ENCODE measurements at places on chromosomes 13 and 19.

DNA sequence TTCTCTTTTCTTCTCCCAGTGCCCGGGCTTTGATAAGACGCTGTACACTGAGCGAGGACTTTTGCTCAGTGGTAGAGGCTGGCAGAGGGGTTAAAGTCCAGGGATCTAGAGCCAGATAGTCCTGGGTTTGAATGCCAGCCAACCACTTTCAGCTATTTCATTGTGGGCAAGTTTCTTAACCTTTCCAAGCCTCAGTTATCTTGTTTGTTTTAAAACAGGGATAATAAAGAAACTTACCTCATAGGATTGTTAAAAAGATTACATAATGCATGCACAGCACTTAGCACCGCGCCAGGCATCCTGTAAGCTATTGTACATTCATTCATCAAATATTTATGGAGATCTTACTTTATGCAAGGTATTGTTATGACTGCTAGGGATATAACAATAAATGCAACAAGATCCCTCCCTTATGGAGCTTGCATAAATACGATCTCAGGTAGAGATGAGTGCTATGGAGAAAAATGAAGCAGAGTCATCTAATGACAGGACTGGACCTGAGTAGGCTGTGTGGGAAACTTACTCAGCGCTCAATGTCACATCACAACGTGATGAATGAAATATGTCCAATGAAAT lies 70.8 kb downstream of the LNX2 start:
- DNase-seq, result no peak

GRCh38 chr13:50910485-50910805 lies 854 bp downstream of the RNASEH2B start:
- no peak for DNase-seq

- no peak for DNase-seq
These were observed 14.5 kb downstream of the CNFN start for GRCh38 chr19:42375415-42376176.

DNA sequence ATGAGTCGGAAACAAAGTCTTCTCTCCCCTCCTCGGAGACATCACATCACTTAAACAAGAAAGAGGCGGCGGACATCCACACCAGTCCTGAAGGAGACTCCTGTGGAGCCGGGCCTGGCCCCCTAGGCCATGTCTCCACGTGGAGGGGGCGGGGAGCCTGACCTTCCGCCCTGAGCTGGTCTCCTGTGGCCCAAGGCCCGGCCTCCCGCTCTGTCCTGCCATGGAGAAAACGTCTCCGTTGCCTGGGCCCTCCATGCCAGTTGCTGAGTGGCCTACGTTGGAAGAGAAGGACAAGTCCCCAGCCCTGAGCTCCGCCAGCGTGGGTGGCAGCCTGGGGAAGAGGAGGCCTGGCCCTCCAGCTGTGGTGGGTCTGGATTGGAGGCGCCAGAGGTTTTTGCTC lies 5.5 kb upstream of the CACTIN start:
- no peak for DNase-seq

DNA sequence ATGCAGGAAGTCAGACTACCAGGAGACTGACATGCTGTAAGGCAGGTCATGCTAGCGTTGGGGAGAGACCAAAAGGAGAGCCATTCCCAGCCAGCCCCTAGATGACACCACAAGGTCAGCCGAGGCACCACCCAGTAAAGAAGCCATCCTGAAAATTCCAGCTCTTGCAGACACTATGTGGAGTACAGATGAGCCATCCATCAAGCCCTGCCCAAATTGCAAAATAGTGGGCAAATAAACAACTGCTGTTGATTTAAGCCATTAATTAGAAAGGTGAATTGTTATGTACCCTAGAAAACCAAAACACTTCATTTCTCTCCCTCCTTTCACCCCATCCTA lies 82.1 kb downstream of the TBC1D4 start:
- DNase-seq, result no peak

- no peak for DNase-seq
These were observed 444.9 kb downstream of the PCDH20 start for GRCh38 chr13:60970736-60971135.

DNA sequence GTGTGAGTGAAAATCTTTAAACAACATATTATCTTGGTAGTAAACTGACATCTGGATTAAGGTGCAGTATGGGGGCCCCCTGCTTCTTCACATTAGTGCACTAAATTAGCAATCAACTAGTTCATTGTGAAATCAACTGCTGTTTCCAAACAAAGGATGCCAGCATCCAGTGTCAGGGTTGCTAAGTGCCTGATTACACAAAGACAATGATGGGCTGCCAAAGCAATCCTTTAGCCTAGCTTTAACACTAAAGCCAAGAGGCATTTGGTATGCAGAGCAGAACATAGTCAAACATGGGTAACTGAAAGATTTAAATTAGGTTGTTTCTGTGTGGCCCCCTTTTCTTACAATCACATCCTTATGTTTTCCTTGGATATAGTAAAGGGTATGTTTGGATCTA lies 543.1 kb upstream of the SLITRK5 start:
- peak; percentile 65 for DNase-seq

DNA sequence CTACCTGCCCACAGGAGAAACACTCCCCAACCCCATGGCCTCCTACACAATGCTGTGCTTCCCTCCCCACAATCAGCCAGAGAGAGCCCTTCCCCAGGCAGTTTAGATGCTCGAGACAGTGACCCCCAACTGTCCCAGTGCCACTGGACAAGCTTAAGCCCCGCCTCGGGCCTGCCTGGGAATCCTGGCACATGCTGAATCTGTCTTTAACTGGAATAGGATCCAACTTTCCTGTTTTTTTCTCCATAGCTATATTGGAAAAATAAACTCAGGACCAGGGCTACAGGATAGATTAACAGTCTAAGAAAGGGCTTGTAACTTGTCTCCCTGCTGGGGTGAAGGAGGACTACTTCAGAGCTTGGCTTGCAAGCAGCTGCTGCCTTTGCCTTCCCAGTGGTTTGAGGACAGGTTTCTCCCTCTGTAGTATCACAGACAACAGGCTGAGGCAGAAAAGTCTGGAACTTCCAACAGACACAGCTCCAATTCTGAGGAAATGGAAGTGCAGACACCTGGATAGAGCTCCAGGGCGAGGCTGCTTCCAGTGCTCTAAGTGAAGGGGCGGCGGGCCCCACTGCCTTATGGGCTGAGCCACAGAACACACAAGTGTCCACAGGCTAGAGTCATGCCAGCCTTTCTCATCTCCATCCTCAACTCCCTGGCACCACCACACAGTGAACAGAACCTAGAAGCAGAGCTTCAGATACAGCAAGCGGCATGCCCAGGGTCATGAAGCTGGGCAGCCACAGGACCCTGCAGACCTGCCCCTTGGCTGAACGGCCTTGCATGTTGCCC lies 228.3 kb downstream of the TUBA3C start:
- no peak for DNase-seq

DNA sequence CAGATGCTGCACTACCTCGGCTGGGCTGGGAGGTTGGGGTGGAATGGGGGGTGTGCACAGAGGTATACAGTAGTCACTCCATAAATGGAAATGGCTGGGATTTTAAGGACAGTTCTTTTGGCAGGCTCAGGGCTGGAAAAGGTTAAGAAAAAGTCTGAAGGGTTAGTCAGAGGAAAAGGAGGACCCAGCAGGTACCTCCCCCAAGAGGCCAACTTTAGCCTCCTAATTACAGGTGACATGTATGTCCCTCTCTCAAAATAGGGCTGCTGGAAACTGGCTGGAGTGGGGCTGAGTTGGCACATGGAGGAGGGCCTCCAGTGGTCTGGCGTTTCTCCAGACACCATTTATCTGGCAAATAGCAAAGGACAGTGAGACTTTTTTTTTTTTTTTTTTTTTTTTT lies 994 bp downstream of the CCDC194 start:
- no peak for DNase-seq

DNA sequence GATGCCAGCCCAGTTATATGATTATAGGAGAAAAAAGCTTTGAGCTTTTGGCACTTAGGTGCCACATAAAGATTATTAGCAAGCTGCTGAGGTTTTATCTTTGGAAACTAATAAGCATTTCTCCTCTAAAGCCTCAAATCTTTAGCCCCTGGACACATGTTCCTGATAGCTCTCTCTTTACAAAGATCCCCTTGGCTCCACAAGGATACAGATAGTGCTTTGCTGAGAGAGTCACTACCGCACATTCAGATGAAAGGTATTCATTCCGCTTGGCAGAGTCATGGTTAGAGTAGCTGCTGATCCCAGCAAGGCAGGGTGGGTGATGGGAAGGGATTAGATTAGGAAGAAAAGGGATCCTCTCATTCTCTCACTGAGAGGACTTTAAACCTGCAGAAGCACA lies 28.2 kb upstream of the PSG7 start:
- DNase-seq, result no peak

All from iPS DF 19.7 (cell line).